ENCODE measurements at places on chromosomes 11 and 22. TPM values are rescaled to one million over a fixed set of nuclear protein-coding genes. Genes with fewer than 3 reads are reported as not detected.

DNA sequence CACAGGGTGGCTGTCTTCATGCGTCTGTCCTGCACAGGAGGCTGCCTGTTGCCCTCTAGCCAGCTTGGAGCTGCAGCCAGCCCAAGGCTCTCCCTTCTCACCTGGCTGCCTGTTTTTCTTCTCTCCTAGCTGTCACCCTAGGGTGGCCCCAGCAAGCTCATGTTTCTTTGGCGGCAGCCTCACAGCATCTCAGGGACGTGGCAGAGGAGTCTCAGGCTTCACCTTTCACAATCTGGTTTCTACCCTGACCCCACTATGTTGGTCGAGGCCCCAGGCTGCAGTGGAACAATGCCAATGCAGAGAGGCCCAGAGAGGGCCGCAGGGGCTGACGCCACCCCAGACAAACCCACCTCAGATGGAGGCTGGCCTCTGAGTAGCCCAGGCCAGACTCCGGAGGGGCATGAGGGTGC lies 2.5 kb upstream of the CLDN5 start:
- DNase-seq, result no peak

GRCh38 chr11:2996976-2997375 lies 4.8 kb upstream of the NAP1L4 start:
- no peak for DNase-seq

DNA sequence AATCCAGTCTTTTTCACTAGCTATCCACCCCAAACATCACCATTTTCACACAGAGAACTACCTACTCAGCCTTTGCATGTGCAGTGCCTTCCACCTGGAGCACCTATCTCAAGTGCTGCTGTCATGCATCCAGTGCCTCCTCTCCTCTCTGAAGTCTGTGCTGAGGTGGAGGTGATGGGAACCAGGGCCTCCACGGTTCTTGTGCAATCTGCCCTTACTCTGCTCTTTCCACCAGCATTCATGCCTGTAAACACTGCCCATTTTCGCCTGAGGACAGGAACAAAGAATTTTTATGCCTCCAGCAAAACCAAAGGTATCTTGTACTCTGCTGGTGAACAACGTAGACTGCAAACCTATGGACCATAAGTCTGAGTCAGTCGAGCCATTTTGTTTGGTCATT lies 27.0 kb downstream of the PITPNB start:
- no peak for DNase-seq

The OR5A1 gene
- not detected for total RNA-seq

DNA sequence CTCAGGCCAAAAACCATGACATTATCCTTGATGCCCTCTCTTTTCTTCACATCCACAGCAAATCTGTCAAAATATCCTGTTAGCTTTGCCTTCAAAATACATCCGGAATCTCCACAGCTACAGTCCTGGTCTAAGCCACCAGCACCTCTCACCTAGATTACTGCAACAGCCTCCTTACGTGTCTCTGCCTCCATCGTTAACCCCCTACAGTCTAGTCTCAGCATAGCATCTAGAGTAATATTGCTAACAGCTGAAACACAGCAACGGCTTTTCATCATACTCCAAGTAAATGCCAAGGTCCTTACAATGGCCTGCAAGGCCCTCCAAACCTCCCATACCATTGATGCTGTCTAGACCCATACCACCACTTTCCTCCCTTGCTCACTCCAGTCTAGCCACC lies 4.4 kb downstream of the TSG101 start:
- DNase-seq, result no peak

- no peak for DNase-seq
These were observed 480.4 kb downstream of the SOX6 start for GRCh38 chr11:15875943-15876342.

The OR4X1 gene
- total RNA-seq, result not detected

DNA sequence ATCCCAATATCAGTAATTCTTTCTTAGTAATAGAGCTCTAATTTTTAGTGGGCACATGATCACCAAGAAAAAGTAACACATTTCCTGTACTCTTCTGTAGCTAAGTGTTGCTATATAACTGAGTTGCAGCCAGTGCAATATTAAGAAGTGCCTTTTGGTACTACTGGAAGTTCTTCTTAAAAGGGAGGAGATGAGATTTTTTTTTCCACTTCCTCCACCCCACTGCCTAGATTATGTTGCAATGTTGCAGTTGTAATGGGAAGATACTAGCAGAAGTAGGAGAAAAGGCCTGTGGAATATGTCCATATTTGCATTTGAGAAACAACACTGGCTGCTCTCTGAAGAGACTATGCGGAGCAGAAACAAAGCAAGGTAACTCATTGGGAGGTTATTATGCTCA lies 280.6 kb upstream of the ANO5 start:
- DNase-seq, result no peak

- DNase-seq, result no peak
These were observed 1.8 kb downstream of the ARHGAP1 start for GRCh38 chr11:46698597-46698996.

The KCNK4 gene
- not detected for total RNA-seq

The C11orf91 gene
- total RNA-seq, result not detected

DNA sequence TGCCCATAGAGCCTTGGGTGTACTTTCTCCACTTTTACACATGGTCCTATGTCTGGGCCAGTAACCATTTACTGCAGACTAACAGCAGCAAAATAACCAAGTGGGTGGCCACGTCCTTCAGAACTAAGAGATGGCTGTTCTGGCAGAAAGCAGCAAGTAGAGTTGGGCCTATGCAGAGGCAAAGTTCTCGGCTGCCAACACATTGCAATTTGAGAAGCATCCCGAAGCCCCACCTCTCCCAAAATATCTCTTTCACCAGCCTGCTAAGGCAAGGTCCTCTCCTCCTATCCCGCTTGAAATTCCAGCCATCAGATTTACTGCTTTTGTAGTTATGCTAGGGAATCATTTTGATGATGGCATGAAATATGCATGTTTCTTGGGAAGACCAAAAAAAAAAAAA lies 118.5 kb upstream of the APOA1 start:
- no peak for DNase-seq

The RBX1 gene
- total RNA-seq, result 51.0 TPM
